GM13976 (cell line): ENCODE measurements at places on chromosomes 3 and 15.

DNA sequence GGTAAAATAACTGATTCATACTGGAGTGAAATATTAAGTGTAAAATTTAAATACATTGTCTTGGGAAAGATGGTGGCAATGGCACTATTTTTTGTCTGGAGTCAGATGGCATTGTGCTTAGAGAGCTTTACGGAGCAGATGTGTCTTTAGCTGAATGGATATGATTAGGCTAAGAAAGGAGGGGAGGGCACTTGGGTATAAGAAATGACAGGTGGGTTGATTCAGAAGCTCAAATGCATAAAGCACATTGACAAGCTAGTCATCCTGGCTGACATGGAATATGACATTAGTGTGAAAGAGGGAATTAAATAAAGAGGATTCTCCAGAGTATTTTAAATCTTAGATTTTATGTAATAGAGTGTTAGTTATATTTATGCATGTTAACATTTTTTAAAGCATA is 570.1 kb upstream of the CBLB start:
- no peak for DNase-seq

- DNase-seq, result no peak
Observed at GRCh38 chr3:27990324-27990723, 251.1 kb upstream of the CMC1 start.

DNA sequence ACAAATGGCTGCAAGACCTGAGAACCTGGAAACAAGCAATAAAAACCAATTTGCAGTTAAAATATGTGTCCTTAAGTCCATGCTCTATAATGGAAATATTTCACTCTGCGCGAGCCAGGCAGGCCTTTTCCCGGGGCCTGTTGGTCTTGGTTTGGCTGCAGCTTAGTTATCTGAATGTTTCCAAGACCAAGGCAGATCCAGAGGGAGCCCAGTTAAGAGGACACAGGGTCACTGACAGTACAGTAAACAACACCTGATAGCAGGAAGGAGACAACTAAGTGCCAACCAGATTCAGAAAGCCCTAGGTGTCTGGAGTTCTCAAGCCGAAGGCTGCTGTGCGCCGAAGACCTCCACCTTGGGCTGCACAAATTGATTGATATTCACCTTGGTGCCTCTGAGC is 32.8 kb downstream of the THSD4 start:
- no peak for DNase-seq

DNA sequence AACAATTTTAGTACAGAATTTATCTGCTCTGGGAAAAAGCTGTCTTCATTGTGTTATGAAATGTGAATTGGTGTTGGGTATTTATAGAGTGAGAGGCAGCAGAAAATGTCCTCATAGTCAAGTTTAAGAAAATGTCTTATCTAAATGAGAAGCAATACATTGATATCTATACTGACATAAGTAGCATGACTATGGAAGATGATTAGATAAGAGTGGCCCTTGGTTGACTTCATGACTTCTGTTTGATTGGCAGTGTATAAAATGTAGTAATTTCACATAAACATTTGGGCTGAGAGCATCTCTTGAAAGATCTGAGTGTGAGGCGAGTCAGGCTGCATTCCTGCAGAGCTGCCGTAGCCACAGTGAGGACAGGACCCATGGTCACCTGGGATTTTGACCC is 19.4 kb downstream of the MCTP2 start:
- DNase-seq, result no peak

DNA sequence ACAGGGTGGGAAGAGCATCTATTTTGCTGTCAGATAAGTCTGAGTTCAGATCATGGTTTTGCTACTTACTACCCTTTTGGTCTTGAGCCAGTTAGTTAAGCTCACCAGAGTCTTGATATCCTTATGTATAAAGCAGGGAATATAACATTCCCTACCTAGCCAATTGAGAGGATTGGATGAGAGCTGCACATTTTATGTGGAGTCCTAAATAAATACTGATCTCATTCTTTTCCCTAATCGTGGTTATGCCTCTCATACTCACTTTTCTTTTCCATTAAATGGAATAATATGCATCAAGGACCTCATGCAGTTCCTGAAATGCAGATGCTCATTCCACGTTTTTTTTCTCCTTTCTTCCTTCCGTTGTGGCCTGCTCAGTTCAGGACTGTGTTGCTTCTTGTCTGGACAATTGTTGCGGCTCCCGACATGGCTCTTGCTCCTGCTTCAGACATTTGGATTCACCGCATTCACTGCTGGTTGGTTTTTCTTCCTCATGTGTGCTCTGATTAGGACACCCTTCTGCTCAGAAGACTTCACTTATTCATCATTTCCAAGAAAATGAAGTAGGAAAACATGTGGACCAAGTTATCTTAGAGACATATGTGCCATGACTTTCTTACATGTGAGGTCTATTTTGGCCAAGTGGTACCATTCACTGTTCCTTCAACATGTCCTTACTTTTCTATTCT is 90.2 kb downstream of the NFKBIZ start:
- DNase-seq, result no peak

- DNase-seq, result no peak
Observed at GRCh38 chr3:118447339-118447738, 587.3 kb downstream of the IGSF11 start.

DNA sequence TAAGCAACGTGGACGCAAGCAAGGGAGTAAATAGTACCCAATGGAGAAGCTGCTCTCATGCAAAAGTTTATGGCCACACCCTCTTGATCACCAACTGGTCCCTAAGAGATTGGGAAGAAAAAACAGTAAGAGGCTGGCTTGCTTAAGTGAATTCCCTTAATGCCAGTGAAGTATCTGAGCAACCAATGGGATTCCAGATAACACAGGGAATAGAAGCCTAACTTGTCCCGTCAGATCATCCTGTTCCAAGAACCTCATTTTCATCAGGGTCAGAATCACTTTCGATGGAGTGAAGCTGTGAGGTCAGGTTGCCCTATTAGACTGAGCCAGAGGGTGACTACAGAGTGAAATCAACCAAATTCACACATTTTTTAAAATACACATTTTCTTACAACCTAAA is 104.3 kb downstream of the CD47 start:
- DNase-seq, result no peak

GRCh38 chr3:170608475-170608874 is 22.6 kb upstream of the SLC7A14 start:
- no peak for DNase-seq

DNA sequence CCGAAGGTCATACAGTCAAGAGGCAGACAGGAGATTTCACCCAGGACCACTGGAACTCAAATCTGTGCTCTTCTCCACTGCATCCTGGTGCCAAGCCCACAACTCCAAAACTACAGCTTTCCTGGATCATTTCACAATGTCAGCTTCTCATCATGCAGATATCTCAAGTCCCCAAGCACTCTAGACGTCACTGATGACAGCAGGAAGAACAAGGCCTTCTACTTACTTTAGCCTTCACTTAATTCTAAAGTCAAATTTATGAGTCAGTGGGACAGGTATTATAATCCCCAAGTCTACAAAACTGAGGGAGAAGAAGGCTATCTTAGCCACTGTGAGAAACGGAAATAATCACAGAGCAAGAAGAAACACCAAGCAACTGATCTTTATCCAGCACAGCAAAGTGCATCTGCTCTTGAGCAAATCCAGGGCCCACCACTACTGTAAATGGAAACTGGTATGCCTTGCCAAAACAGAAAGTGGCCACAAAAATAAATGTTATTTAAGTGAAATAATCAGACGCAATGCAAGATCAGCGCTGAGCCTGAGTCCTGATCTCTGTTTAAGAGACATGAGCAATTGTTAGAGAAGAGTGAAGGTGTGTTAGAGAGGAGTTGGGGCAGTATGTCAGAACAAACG is 928 bp downstream of the RAD18 start:
- no peak for DNase-seq

- DNase-seq, result no peak
Observed at GRCh38 chr3:79344876-79345871, 422.6 kb downstream of the ROBO1 start.

DNA sequence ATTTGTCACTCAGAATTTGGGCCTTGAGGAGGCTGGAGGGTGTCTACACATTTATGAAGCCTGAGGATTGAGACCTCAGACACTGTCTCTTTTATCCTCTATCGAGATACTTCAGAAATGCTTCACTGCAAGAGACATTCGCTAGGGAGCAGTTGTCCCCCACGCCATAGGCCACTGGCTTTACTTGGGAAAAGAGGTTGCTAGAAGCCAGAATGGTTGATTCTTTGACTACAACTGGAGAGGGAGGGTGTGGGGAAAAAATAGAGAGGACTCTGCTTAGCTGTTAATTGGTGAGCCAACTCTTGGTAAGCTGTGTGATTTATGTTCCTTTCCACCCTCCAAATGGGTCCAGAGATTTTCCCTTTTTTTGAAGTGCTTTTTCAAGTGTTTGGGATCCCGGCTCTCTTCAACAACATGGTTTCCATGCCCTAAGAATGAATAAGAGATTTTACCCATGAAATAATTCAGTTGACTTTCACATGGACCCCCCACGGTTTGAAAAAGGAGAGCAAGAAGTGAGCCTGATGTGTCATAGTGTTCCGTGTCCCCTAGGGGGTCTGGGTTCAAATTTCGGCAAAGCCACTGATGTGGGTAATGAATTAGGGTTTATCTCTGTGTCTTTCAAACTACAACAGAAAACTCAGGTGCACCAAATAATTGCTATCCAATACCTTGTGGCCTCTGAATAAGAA is 2.7 kb downstream of the BOC start:
- DNase-seq, result no peak

DNA sequence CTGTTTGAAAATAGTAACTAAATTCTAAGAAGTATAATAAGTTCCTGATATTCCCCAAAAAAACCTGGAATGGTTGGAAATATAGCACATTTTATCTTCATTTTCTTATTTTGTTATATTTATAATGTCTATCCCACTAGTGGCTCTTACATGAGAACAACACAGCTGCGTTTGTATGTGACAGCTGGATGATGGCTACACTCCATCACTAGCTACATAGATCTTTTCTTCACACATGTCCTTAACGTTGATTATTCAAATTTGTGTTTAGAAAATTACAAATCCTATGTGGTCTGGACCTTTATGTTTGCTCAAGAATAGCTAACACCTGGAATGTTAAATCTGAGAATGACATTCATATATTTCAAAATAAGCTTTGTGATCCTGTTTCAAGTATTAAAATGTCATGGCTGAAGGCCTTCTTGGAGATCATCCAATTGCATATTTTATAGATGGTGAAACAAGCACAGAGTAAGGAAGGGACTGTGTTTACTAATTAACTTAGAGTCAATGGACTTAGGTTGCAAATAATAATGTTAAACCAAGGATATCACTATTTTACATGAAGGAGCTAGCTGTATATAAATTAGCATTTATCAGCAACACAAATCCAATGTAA is 60.8 kb downstream of the ATP13A5 start:
- no peak for DNase-seq

- no peak for DNase-seq
Observed at GRCh38 chr15:60574801-60575631, 96.1 kb upstream of the ICE2 start.

- peak; percentile 11 for DNase-seq
Observed at GRCh38 chr3:126153695-126154360, 26.6 kb downstream of the ALDH1L1 start.

- no peak for DNase-seq
Observed at GRCh38 chr3:68447885-68448284, 484.5 kb downstream of the TAFA4 start.

- no peak for DNase-seq
Observed at GRCh38 chr3:1623896-1624295, 474.8 kb upstream of the CNTN4 start.

DNA sequence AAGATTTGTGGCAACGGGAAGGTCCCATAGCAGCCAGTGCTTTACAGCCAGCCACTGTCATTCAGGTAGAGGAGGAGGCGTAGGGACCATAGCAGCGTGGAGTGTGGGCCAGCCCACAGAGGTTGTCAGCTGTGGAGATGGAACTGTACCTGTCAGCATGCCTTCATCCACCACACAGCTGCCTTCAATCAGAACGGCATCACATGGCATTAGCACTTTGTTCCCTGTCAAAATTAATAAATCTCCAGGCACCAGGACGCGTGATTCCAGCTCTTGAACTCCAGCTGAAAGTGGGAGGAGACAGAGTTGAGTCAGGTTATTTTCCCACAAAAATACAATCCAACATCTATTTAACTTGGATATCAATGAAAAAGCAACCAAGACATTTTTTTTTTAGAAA is 84.0 kb downstream of the ATP13A4 start:
- DNase-seq, result no peak

- DNase-seq, result peak; percentile 85
Observed at GRCh38 chr15:88246666-88247446, 9.7 kb downstream of the NTRK3 start.

- DNase-seq, result no peak
Observed at GRCh38 chr3:166829896-166830295, 550.2 kb downstream of the ZBBX start.

DNA sequence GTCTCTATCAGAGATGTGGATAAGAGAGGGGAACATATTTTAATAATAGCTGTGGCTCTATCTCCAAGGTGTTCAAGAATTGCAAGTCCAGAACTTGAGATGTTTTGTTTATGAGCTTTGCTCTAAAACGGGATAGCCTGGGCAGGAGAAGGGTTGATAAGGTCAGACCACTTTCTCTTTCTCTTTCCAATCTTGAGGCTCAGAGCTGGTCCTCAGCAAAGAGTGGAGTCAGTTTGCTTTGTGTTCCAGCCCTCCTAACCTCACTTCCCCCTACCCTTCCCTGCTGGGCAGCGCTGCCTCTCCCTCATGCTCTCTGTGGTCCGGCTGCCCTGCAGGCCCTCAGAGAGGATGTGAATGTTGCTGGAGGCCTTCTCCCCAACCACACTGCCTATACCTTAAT is 13.8 kb downstream of the KLHL6 start:
- peak; percentile 52 for DNase-seq

DNA sequence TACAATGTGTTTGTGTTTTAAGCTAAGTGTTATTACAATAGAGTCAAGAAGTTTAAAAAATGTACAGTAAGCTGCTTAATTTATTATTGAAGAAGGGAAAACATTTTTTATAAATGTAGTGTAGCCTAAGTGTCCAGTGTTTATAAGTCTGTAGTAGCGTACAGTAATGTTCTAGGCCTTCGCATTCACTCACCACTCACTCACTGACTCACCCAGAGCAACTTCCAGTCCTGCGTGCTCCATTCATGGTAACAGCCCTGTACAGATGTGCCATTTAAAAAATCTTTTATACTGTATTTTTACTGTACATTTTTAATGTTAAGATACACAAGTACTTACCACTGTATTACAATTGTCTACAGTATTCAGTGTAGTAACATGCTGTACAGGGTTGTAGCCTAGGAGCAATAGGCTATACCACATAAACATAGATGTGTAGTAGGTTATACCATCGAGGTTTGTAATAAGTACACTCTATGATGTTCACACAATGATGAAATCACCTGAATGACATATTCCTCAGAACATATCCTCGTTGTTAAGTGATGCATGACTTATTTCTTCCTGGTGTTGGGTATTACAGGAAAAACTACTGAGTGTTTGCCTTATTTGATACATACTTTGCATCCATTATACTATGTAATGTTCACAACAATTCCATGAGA is 156.6 kb upstream of the NUDT16 start:
- DNase-seq, result no peak

- no peak for DNase-seq
Observed at GRCh38 chr3:94024385-94024784, 4.0 kb downstream of the STX19 start.

- DNase-seq, result no peak
Observed at GRCh38 chr15:65795663-65796216, 3.6 kb upstream of the DENND4A start.
